Endodermal cell (in vitro differentiated cells): ENCODE measurements at places on chromosomes 2 and 18.
A peak's percentile ranks its signal among the peaks of the same experiment; 100 is the strongest.

DNA sequence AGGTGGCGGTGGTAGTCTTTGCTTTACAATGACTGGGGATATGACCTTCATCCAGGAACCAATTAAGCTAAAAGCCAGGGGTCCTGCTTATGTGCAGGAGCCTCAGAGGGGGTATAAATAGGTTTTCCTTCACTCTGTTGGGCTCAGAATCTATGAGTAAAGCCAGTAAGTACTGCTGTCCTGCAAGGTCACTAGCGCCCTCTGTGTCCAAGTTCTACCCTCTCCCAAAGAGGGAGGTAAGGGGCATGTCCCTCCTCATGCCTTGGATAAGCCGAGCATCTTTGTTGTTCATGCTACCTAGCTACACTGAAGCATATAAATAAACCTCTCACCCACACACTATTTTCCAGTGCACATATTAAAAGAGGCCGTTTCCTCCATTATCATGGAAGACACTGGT is 79.4 kb downstream of the SPRED2 start:
- peak; percentile 81 for DNase-seq

DNA sequence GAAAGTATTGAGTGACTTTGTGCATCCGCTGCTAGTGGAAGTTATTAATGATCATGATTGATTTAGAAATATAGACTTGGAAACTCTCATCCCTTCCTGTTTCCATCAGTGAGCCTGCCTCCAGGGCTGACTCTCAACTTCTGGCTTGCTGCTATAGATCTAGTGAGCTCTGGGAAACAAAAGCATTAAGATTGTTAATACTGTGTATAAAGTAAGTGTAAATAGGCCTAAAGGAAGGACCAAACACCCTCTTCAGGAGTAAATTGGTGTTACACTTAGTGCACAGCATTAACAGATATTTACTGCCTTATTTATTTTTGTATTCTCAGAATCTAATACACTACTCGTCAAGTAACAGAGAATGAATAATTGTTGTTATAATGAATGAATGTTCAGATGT is 285.6 kb downstream of the THSD7B start:
- peak; percentile 51 for DNase-seq

DNA sequence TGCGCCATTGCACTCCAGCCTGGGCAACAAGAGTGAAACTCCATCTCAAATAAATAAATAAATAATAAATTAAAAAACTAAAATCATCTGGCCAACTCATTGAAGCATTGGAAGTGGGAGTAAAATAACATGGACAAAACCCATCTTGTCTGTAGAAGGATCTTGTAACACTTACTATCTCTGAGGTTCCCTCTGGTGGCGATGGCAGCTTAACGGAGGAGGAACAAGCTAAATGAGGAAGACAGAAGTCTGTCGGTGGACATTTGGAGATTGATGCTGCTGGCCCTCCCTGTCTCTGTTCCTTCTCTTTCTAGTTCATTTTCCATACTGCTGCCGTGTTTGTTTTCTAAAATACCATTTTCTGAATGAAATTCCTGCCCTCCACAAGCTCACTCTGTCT is 43.4 kb downstream of the ZCCHC2 start:
- DNase-seq = peak; percentile 73

DNA sequence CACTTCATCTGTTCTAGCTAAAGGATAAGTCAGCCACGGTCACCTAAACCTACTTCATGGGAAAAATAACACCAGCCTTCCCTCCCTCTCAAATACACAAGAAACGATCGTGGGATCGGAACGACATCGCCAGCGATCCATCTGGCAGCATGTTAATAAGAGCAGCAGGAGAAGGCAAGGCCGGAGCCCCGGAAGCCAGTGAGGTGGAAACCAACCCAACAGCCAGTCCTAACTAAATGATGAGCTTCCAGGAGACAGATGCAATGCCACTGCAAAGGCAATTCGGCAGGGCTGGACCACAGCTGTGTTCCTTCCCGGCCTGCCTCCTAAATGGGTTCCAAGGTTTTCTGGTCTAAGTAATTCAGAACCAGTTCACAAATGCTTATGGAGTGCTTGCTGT is 117.5 kb downstream of the TMEM163 start:
- no peak for DNase-seq

DNA sequence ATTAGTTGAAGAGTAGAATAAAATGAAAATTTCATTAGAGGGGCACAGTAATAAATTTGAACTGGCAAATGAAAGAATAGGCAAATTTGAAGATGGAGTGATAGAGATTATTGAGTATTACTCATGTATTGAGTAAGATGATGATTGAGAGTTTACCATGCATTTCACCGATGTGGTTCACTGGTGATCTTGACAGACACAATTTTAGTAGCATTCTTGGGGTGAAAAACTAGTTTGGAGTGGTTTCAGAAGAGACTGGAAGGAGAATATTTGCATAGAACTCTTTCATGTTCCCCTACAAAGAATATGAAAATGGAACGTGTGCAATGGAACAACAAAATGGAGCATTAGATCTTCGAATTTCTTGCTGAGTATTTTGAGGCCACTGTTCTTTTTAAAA is 121.4 kb downstream of the ASXL3 start:
- no peak for DNase-seq

DNA sequence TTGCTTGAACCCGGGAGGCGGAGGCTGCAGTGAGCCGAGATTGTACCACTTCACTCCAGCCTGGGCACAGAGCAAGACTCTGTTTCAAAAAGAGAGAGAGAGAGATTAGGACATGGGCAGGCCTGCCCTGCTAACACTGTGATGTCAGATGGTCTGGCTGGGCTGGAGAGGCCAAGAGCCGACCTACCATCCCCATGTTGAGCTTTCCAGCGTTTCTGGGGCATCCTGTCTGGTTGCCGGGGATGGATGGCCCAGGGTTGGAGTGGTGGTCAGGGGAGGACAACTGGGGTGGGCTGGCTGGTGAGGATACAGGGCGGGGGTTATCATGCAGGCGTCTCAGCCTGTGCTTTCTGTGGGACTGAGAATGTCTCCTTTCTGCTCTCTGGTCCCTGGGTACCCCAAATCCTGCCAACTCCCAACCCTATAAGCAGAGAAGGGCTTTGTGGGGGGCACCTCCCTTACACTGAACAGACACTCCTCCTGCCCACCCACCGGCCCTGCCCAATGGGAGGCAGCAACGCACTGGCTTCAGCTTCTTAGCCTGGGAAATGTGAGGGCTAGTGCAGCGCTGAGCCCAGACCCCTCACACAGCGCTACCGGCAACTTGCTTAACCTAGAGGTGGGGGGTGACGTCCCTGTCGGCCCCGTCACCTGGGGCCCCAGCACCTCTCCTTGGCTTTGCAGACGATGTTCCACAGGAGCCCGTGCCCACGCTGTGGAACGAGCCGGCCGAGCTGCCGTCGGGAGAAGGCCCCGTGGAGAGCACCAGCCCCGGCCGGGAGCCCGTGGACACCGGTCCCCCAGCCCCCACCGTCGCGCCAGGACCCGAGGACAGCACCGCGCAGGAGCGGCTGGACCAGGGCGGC is 5.4 kb downstream of the SNORC start:
- peak; percentile 68 for DNase-seq

- no peak for DNase-seq
These were observed 27.7 kb downstream of the SERPINB8 start for GRCh38 chr18:63997606-63998005.

GRCh38 chr2:85653996-85654395 is 14.0 kb downstream of the SFTPB start:
- no peak for DNase-seq

- DNase-seq = peak; percentile 38
These were observed 37.1 kb downstream of the RRM2 start for GRCh38 chr2:10159581-10160131.

DNA sequence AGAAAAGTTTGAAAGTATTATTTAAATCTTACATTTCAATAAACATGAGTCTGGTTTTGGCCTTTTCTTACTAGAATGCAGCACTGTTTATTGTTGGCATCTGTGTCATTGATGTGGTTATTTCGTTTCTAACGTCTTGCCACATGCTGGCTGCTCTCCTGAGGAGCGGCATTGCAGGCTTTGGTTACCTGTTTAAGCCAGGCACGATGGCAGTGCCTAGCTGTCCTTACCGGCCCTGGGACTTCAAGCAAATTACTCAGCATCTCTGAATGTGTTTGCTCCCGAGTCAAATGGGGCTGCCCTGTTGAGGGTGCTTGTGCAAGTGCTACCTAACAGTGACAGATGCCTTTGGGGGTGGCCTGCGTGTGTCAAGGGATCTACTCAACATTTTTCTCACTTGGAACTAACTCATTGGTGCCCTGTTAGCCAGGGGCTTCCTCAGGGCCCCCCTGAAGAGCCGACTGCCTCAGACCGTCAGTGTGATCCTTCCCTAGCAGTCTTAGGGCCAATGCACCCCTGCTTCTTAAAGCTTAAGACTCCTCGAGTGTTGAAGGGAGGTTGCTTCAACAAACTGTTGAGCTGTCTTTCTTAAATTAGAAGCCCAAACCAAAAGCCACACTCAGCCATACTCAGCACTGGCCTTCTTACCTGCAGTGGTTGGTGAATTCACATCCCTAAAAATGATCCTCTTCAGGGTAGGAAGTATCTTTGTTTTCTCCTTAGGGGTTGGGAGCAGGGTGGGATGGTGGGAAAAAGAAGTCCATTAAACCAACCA is 151.5 kb downstream of the NCK2 start:
- no peak for DNase-seq

- DNase-seq = no peak
These were observed 480.1 kb upstream of the TCF4 start for GRCh38 chr18:56067969-56068671.

DNA sequence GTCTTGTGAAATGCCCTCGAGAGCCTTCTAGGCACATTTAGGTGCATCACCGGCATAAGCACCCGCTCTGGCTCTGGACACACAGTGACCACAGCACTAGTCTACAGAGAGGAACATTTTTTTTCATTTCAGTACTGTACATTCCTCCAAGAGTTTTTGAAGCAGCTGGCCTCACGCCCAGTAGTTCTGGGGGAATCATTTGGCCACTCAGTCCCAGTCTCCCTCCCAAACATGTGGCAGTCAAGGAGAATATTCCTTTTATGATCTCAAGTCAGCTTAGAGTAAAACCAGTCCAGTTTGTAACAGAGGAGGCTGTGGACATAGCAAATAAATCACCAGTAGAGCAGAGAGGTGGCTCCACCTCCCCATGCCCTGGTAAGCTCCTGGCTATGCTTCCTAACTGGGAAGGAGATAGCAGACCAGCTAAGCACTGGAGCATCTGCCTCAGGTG is 48.1 kb downstream of the KCNE4 start:
- no peak for DNase-seq

GRCh38 chr2:238243496-238244076 is 3.7 kb upstream of the HES6 start:
- DNase-seq = peak; percentile 75

DNA sequence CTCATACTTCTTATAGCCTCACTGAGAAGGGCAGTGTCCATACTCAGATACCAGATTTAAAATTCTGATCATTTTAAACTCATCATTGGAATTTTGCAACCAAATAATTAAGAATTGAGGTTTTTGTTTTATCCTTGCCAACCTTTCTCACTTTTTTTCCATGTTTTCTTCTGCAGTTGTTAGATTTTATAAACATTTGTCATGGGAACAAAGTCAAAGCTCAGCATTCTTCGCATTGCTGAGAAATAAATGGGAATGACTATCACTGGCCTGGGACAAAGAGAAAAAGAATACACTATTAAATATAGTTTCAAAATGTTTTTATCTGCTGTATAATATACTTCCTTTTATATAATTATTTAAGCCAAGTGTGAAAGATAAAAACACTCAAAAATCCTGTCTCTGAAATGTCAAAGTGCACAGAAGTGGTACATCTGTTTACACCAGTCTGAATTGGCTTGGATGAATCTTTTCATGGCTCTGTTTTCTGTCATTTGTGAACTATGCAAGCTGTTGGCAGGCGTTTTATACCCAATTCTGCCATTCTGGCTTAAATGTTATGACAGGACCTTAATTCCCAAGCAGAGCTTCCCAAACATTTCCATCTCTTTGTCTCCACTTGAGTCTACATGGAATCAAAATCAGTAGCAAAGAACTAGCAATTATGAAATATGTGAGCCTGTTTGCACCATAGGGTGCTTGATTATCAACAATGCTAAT is 249.3 kb upstream of the SYT4 start:
- no peak for DNase-seq

DNA sequence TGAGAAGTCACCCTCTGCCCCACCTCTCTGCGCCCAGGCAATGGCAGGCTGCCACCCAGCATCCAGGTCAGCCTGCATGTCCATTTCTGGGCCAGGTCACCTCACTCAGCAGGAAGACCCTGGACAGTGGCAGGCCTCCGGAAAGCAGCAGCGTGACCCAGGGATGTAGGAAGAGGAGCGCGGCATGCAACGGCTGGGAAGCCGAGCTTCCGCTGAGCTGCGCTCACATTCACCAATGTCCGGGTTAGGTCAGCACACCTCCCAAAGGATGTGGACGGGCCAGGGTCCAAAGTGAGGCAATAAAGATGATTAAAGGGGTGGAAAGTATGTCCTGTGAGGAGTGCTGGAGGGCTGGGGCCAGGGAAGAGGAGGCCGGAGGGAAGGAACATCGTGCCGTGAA is 174.5 kb downstream of the CTIF start:
- no peak for DNase-seq

- no peak for DNase-seq
These were observed 9.8 kb downstream of the WDR43 start for GRCh38 chr2:28904295-28904694.

DNA sequence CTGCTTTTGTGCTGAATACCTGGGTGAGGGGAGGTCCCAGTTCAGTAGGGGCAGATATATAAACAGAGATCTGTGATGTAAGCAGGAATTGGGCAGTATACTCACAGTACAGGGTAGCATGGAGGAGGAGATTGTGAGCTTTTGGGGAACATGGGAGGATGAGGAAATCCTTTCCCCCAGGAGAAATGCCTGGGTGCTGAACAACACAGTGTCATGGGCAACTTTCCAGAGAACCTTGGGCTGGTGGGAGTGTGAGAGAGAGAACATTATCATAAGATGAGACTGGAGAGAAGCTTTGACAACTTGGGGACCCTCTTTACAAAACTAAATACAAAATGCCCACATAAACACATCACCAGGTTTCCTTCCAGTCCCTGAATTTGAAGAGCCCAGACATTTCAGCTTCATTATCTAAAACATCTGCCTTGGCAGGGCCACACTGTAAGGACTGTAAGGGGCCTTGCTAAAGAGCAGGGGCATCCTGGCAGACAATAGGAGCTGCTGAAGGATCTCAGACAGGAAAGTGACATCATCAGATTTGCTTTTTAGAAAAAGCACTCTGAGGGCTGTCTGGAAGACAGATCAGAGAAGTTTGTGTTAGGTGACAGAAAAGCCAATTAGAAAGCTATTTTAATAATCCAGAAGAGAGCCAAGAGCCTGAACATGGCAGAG is 303.1 kb upstream of the FBXO11 start:
- no peak for DNase-seq

- DNase-seq = no peak
These were observed 29.5 kb downstream of the INPP4A start for GRCh38 chr2:98473995-98474780.

DNA sequence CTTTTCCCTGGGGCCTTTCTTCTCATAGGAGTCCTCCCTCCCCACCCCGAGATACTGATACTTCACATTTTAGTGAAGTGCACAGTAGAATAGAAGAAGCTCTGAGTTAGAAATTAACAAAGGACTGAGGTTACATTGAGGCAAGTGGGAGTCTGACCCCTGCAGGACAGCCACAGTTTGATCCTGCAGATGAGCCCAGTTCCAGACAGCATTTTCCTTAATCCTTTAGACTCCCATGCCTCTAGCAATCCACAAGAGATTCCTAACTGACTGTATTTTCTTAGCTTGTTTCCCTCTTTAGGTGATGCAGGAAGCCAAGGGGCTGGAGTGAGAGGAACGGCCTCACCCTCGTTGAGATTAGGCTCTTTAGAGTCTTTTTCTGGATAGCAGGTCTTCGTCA is 204.0 kb downstream of the CYRIA start:
- peak; percentile 54 for DNase-seq

- DNase-seq = no peak
These were observed 1.4 kb downstream of the IL36RN start for GRCh38 chr2:113060396-113060795.
